ELF-1 (cell line): ENCODE measurements at places on chromosomes 1 and 21.

- DNase-seq = peak; percentile 86
Observed at GRCh38 chr1:9859281-9860014, 35.7 kb upstream of the CLSTN1 start.

DNA sequence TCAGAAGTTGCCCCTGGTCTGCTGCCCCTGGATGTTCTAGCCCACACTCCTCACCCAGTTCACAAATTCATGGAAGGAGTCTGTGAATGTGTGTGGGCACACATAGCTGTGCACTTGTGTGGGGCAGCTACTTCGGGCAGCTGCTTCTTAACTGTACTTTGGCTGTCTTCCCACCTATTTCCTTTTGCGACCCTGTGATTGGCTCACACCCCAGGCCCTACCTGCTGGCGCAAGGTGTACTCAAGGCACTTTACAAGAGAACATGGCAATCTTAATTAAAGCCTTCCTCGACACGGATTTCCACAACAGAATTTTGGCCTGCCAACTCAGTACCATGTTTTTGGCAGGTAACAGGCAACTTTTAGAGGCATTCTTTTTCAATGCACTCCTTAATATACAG lies 86.5 kb upstream of the CTTNBP2NL start:
- DNase-seq = no peak

GRCh38 chr1:246930830-246931548 lies 759 bp downstream of the AHCTF1 start:
- peak; percentile 63 for DNase-seq

DNA sequence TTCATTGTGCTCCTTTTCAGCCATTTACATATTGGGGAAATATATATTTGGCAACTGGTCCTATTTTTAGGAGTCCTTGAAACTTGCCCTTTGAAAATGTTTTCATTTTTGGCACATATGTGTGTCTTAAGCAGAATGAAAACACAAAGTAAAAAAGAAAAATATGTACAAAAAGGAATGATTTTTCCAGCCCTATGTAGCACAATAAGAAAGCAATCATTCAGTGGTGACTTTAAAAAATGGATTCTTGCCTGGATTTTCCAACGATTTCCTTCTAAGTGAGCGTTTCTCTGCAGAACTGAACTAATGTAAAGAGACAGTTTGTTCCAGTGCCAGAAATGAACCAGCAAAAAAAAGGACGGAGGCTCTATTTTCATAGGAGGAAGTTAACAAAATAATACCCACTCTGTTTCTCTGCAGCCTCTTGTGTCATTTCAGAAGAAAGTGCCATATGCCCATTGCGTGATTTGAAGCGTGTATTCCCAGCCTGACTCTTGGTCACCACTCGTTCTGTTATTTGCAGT lies 340.1 kb downstream of the SETD4 start:
- DNase-seq = no peak

DNA sequence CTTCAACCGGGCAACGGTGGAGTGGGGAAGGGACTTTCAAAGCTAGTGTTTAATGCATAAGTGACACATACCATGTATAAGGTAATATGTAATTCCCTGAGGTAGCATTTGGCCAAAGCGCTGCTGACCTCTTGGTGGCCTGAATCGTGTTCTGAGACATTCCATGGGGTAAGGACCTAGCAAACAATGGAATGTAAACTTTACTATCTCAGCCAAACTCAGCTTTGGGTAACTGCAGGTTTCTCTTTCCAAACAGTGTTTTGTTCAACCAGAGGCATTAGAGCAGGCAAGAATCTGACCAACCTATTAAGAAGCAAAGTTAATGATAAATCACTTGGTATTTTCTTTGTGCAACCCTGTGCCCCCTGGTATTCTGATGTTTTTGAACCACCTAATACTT lies 22.0 kb downstream of the TGFB2 start:
- DNase-seq = no peak

DNA sequence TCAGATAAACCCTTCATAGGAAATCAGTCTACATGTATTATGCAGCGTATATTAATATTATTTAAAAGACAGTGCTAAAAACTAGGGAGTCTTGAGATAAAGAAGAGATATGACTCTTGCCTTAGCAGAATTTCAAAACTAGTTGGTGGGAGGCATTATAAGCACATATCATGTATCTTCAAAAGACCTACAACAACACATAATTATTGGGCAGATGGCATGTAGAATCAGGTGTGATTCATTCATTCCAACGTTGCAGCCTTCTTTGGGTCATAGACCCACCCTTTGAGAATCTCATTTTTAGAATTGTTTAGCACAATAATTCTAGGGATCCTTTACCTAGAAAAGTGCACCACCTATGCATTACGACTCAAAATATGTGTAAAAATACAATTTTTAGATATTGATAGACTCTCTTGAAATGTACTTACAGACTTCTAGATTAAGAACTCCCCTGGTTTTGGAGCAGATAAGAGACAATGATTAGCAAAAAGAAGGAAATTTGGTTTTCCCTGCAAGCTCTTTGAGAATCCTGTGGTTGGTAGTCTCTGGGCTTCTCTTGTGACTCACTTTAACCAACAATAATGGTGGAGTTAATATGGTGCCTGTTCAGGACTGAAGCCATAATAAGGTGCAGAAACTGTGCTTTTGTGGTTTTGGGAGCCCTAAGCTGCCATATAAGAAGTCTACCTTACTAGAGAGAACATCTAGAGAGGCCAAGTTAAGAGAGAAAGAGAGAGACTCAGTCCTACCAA lies 85.3 kb upstream of the RGS4 start:
- DNase-seq = no peak

- peak; percentile 46 for DNase-seq
Observed at GRCh38 chr1:206925106-206925736, 3.5 kb upstream of the FCMR start.

- DNase-seq = no peak
Observed at GRCh38 chr1:10583641-10584040, 108.9 kb downstream of the PEX14 start.

GRCh38 chr1:152996633-152997400 lies 4.7 kb upstream of the SPRR3 start:
- DNase-seq = no peak

DNA sequence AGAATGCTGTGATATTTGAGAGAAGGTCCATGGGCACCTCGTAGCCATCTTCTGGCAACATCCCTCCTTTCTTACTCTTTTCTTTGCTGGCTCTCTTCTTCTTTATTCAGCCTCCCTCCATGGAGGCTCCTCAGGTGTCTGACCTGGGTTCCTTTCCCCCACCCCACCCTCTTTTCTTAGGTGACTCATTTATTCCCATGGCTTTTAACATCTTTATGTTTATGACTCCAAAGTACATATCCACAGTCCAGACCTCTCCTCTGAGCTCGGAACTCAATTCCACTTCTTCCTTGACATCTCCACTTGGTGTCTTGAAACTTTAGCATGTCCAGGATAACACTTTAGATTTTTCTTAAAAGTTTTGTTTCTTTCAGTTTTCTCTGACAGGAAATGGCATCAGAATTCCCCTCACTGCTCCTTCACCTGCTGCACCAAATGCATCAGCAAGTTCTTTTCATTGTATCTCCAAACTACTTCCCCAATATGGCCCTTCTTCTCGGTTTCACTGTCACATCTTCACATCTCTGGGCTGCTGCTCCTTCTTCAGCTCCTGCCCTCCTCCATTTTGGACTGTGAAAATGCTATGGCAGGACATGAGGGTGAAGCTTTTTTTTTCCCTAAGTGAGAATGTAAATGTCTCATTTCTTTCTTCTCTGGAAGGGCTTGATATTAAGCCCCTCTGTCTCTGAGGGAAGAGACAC lies 95.9 kb downstream of the GIPC2 start:
- no peak for DNase-seq

DNA sequence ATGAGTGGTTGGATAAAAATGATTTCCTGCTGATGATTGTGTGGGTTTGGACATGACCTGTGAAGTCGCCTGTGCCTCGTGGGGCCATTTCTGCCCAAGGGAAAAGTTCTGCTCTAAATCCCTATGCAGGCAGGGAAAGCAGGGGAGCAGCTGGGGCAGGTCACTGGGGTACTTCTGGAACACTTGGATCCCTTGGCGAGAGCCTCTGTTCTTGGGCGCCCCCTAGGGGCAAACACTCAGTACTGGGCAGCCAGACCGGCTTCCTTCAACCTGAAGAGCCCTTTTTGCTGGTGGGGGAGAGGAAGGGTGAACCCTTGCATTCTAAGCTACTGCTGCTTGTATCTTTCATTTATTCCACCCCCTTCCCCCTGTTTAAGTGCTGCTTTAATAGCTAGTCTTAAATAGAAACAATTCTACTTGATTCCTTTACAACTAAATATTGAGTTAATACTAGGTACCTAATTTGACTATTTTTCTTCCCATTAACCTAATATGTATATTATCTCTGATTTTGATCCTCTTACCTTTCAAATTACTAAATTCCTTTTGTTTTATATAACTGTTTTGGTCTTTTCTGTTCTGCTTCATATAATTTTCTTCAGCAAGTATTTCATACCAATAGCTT lies 5.1 kb upstream of the CLEC20A start:
- peak; percentile 83 for DNase-seq

DNA sequence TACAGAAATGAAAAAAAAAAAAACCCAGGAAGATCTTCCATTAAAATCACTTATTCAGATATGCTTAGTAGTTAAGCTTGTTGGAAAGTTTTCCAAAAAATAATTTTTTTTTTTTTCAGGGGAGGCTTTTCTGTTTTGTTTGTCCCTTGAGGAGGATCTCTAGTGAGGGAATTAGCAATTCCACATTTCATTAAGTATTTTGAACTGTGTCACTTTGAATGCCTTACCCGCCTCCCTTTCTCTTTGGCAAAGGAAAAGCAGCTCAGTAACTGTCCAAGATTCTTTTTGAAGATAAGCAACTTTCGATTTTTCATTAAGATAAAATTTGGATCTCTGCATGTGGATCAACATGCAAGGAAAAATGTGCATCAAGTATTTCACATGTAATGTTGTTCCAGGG lies 1.8 kb downstream of the NTNG1 start:
- no peak for DNase-seq

DNA sequence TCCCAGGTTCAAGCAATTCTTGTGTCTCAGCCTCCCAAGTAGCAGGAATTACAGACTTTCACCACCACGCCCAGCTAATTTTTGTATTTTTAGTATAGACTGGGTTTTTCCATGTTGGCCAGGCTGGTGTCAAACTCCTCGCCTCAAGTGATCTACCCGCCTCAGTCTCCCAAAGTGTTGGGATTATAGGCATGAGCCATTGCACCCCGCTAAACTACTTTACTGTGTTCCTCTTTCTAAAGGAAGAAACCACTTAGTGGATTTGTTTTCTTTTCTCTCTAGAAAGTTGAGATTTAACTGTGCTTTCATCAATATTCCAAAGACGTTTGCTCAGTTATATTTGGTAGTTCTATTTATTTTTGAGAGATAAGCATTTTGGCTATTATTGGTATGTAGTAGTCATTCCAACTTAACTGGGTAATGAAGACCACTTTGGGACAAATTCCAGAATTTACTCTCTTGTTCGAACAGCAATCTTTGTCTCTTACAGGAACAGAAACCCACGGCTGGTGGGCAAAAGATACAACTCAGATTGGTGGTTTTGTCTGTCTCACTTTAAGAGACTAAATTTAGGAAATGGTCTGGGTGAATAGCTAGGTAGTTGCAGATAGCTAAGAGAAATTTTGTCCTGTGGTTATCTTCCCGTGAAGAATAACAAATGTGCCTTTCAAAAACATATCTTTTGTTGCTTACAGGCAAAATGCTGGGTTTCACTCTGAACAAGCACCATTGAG lies 103.5 kb upstream of the CD55 start:
- DNase-seq = no peak

GRCh38 chr1:185821612-185822385 lies 87.6 kb downstream of the HMCN1 start:
- DNase-seq = no peak

GRCh38 chr1:203274603-203275381 lies 30.5 kb upstream of the BTG2 start:
- no peak for DNase-seq

GRCh38 chr1:243628476-243628907 lies 221.6 kb downstream of the AKT3 start:
- DNase-seq = no peak

GRCh38 chr1:38547321-38547720 lies 312.3 kb downstream of the RRAGC start:
- no peak for DNase-seq

DNA sequence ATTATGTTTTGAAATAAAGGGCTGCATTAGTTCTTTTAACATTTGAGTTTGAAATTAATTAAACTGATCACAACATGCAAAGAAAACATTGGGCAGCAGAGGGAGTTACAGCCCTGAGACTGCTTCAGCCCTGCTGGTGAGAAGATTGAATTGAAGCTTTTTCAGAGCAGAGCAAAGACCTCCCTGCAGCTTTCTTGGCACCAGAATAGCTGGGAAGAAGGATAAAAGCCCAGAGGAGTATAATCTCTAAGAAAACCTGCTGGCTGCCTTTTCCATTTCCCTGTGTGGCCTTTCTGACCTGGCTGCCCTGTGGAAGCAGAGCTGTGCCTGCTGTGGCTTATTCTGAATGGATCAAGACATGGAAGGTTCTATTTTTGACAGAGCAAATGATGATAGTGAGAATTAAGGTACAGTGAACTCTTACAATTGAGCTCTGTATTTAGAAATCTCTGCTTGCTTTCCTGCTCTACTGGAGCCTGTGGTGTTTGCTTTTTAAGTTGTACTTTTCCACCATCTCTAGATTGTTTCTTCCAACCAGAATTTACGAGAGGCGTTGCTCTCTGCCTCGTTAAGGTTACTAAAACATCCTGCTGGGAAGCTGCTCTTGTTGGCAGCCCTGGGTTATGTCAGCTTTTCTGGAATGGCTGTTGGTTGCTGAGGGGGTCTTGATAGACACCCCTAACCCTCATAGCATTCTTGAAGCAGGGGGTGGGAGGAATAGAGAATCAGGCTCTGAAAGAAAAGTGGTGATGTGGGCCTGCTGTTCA lies 9.9 kb downstream of the SNRPE start:
- peak; percentile 66 for DNase-seq

- DNase-seq = peak; percentile 54
Observed at GRCh38 chr21:43343992-43344886, 82.7 kb downstream of the SIK1 start.

GRCh38 chr1:239807361-239807760 lies 284.3 kb upstream of the FMN2 start:
- DNase-seq = no peak

GRCh38 chr1:201264072-201264471 lies 19.2 kb upstream of the PKP1 start:
- DNase-seq = no peak

DNA sequence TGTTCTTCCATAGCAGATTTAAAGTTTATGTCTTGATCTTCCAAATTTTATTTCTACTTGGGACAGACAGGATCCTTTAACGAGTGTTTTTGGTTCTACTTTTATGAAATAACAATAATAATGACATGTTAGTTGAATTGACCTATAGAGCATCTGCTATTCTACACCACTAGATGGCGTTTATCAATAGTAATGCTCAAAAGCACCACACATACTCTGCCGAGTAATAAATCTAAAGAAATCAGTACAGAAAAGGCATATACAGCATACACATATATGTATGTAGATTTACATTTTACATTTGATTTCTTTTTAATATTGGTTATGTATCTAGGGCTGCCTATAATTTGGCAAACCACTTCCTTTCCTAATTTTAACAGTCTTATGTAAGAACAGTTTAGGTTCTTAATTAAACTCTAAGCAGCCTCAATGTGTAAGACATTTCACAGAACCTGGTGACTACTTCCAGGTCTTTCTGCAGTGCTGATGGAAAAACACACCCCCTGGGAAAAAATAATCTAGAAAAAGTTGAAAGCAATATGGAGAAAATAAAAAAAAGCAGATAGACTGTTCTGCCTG lies 5.9 kb upstream of the SIPA1L2 start:
- no peak for DNase-seq
